ENCODE measurements at places on chromosomes 2 and 18.
A peak's percentile ranks its signal among the peaks of the same experiment; 100 is the strongest.

DNA sequence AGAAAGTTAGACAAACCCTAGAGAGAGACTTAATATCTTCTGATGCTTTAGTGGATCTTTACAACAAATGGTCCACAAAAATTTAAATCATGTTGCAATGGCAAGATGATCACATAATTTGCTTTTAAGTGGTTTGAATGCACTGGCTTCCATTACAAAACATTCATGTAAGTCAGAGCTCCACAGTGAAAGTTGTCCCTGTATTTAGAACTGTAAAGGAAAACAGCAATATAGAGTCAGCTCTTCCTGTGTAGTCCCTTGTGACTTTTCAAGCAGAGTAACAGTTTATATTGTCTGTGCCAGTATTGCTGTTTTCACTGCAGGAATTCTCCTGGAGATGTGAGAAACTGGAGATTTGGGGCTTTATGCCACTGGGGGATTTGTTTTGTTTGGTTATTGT lies 77.7 kb downstream of the MEIS1 start:
- DNase-seq, result no peak

- DNase-seq, result no peak
Measured at GRCh38 chr18:2655954-2656236, 369 bp downstream of the SMCHD1 start.

DNA sequence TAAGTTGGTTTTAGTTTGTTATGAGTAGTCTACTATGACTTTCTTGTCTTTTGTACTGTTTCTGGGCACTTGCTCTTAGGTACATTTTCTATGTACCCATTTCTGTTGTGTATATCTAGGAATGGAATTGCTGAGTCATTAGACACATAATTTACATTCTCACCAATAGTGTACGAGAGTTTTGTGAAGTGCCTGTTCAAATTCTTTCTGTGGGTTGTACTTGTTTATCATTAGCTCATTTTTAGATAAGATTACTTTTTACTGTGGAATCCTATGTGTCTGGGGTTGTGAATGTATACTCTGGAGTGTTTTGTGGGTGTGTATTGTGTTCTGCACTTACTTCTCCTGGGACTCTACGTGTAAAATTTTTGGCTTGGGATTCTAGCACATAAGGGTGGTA lies 36.6 kb upstream of the CD28 start:
- no peak for DNase-seq

- DNase-seq, result peak; percentile 35
Measured at GRCh38 chr2:94956797-94957391, 68.6 kb upstream of the MAL start.

DNA sequence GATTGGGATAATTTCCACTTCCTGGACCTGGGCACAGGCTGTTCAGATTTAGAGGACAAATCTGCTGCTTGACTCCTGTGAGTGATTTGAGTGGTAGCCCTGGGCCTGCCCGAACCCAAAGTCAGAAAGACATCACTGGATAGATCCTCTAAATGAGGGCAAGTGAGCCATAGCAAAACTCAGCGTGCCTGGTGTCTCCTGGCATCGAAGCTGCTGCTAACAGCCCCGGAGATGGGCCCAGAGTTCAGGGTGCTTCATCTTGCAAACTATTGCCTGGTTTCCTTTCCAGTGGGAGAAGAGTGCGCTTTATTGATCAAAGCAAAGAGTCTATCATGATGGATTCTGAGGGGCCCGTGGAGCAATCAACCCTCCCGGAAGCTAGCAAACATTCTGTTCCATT lies 153.1 kb upstream of the KLHL29 start:
- no peak for DNase-seq

GRCh38 chr18:57816208-57816954 lies 13.3 kb upstream of the ATP8B1 start:
- no peak for DNase-seq

DNA sequence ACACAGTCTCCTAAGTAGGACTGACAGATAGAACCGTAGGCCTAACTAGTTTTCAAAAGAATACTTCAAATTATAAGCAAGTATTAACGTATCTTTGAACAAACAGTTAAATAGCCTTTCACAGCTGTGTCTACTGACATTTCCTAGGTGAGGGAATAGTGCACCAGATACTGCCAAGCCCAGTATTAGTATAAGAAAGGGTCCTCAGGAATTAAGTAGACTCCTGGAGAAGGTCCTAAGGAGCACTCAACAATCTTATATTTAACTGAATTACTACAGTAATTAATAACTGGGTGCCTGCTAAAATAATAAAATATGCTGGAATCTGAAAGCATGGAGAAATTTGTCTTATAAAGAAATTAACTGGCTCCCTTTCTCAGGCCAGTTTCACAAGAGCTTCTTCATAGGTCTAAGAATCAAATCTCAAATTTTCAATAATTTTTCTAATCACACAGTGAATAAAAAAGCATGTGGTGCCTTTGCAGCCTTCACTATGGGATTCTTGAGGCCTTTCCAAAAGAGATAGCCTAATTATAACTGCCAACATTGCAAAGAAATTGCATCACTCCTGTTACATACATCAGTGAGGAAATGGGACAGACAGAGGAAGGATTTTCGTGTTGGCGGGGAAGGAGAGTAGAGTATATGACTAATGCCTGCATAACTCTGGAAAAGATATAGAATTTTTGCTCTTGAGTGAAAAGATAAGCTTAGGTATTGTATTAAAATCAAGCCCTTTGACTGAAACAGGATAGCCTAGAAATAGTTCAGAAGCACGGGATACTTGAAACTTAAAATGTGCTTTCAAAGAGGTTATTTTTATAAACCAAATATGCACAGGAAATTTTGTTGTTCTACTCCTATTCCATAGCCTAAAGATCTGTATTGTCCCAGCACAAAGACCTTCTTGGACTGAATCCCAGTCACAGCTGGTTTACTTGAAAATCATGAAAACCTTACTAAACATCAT lies 228.6 kb upstream of the STK17B start:
- DNase-seq, result no peak

GRCh38 chr2:229313591-229313990 lies 42.5 kb upstream of the PID1 start:
- DNase-seq, result no peak

DNA sequence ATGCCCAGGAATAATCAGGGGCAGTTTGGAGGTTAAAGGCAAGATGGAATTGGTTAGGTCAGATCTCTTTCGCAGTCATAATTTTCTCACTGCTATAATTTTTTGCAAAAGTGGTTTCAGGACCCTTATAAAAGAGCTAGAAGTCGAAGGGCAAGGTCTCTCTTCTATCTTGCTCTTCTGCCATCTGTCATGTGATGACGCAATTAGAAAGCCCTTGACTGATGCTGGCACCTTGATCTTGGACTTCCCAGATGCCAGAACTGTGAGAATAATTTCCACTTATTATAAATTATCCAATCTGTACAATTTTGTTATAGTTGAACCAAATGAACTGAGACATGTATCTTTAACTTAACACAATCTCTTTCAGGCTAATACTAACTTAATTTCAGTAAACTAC lies 6.3 kb upstream of the RALBP1 start:
- DNase-seq, result no peak

GRCh38 chr2:111667542-111668273 lies 216.3 kb downstream of the ANAPC1 start:
- DNase-seq, result no peak

- no peak for DNase-seq
Measured at GRCh38 chr2:9211496-9211895, 4.9 kb downstream of the ASAP2 start.

- no peak for DNase-seq
Measured at GRCh38 chr2:239930378-239930777, 94.8 kb downstream of the NDUFA10 start.

GRCh38 chr2:232887171-232887850 lies 17.2 kb downstream of the SNORC start:
- no peak for DNase-seq

Data from stimulated activated CD4-positive, alpha-beta T cell treated with anti-CD3 and anti-CD28 coated beads, Interleukin-12 subunit alpha, Interleukin-12 subunit beta, amount 100 ng/mL, for 48 hours (primary cell).